IPS-NIHi11 (cell line): ENCODE measurements at places on chromosomes 12 and 14.
A peak's percentile ranks its signal among the peaks of the same experiment; 100 is the strongest.

- no peak for DNase-seq
Observed at GRCh38 chr12:15546102-15546701, 223.9 kb downstream of the PTPRO start.

DNA sequence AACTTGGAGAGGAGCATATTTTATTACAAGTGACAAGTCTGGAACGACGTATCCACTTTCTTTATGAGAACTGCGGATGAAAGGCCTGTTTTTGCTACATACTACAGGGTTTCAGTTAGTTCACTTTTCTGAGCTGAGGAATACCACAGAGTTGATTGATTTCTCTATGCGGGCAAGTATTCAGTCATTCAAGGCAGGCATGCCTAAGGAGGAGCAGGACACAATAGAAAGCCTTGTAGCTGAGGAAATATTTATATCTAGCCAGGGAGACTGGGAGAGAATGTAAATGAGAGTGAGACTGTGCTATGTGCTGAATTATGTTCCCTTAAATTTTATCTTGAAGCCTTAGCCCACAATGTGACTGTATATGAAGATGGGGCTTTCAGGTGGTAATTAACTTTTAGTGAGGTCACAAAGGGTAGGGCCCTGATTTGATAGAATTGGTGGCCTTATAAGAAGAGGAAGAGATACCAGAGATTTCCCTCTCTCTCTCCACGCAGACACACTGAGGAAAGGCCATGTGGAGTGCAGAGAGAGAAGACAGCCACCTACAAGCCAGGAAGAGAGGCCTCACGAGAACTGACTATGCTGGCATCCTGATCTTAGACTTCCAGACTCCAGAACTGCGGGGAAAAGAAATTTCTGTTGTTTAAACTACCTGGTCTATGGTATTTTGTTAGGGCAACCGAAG lies 459.0 kb upstream of the ATP2B1 start:
- no peak for DNase-seq

DNA sequence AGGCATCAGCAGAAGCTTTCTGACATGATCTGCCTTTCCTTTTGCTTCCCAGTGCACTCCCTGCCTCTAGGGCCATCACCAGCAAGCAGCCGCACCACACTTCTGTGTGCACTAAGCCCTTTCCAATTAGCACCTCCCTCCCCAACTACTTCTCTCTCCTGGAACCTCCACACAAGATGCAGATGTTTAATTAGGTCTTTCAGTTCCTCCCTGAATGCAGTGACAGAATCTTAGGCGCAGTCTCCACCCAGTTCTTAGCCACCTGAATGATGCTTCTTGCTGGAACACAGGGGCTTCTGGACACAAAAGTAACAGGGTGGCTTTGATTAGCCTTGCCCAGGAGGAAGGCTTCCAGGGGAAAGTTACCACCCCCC lies 32.9 kb downstream of the NIN start:
- DNase-seq, result no peak

DNA sequence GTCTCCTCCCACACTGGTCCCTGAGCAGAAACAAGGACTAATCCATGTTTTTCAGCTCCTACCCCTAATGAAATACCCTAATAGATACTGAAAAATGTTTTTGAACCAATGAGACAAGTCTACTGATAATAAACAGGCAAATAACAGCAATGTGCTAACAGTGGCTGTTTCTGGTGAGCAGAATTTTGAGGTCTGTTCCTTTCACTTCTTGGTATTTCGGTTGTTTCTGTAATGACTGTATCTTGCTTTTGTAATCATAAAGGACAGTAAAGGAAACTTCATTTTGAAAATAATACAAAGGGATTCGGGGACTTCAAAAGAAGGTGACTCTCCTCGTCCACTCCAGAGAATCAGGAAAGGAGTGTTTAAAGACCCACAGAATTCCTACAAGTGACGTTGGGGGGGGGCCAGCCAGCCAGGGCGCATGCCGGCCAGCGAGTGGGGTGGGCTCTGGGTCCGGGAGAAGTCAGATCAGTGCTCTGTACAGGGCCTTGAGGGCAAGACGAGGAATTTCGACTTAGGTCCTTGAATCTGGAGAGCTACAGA lies 1.1 kb upstream of the CD9 start:
- DNase-seq, result no peak

GRCh38 chr12:65655074-65655493 lies 169.2 kb upstream of the HMGA2 start:
- DNase-seq, result no peak

GRCh38 chr14:64722842-64723447 lies 18.7 kb downstream of the PLEKHG3 start:
- no peak for DNase-seq

DNA sequence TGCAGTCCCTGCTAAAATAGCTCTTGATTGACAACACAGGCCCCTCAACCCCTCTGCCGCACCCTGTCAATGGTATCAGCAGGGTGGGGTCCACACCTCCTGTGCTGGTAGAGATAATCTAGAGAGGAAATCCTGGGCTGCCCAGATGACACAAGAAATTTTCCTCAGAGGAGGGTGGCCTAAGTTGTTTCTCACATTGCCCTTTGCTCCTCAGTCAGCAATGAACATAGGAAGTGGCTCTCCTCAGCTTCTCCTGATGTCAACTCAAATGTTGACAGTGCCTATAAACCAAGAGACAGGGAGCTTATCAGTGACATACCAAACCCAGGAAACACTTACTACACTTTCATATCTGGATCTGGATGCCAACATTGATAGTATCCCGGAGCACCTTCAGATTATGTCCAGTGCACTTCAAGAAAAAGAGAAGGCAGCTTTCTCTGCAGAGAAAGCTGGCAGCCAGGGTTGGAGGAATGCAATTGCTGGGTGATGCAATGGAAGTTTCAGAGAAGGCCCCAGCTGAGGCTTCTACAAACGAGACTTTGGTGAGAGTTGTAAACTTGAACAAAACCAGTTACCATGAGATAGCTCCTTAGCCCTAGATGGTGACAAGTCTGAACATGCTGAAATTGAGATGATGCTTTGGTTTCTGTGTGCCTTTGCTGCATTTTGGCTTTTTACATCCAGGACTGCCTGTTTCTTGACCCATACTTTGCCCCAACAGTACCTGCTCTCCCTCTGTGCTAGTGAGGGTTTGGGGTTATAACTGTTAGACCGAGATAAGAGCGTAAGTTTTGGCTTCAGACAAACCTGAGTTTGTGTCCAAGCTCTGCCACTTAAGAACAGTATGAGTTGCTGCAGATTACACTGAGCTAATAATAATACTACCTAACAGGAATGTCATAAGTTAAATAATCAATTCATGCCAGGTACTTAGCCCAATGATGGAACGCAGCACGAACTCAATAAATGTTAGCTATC lies 183.5 kb downstream of the NUAK1 start:
- no peak for DNase-seq

GRCh38 chr12:69490920-69491643 lies 20.9 kb downstream of the FRS2 start:
- no peak for DNase-seq

DNA sequence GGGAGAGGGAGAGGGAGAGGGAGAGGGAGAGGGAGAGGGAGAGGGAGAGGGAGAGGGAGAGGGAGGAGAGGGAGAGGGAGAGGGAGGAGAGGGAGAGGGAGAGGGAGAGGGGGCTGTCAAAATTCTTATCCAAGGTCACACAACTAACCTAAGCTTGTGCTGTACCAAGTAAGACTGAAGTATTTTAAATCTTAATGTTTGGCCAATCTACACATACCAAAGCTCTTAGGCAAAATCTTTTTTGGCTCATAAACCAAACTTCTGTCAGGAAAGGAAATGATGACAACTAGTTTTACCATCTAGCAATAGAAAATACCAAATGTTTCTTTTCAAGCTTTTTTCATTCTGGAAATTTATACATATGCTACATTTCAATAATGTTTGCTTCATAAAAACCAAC lies 33.8 kb downstream of the CCDC38 start:
- DNase-seq, result no peak

GRCh38 chr14:54567224-54567638 lies 303 bp downstream of the SAMD4A start:
- peak; percentile 31 for DNase-seq
